ENCODE measurements at places on chromosomes 3 and 15.

- DNase-seq = no peak
Measured at GRCh38 chr15:97215629-97216028, 744.9 kb upstream of the ARRDC4 start.

DNA sequence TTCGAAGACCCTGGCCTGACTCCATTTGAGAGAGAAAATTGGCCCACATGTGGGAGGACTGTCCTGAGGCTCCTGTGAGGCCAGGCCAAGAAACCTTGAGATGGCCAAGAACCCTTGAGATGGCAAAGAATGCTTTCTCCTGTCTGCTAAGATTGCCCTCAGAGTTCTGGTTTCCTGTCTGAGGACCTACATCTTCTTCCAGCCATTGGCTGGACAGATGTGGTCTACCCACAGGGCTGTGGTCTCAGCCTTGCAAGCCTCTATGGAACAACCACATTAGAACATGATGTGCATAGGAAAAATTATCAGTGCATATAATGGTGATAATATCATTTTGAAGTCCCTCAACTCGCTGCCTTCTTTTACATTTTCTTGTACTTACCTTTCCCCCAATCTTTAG, 10.8 kb upstream of the RASA2 start:
- DNase-seq = no peak

DNA sequence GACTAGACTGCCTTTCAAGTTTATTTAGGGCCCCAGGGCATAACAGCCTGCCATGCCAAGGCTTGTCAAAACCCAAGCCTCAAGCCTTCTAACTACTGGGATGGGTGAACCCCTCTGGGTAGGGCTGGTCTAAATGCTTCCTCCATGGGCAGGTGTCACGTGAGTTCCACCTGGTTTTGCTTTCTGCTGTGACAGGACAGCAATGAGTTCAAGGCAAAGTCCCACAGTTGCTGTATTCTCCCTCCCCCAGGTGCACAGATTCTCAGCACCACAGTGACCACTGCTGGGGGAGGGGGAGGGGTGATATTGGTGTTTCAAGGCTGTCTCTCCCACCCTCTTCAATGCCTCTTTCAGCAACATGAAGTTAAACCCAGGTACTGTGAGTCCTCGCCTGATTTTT, 46.9 kb upstream of the UBE2Q2 start:
- no peak for DNase-seq

GRCh38 chr15:39530480-39531342, 50.2 kb upstream of the THBS1 start:
- DNase-seq = no peak

DNA sequence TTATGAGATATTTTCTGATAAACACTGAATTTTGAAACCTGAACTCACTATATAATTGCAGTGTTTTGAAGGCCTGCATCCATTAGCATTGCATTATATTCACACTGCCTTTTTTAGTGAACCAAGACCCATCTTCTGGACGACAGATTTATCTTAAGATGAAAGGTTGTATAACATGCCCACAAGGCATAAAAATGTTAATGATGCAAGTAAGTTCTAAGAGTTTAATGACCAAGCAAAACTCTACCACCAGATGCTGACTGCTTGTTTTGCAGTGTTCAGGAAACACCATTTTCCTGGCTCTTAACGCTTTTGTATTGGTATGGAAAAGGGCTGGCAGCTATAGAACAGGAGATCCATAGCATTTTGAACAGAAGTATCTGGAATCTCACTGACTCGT, 46.1 kb downstream of the USP50 start:
- no peak for DNase-seq

DNA sequence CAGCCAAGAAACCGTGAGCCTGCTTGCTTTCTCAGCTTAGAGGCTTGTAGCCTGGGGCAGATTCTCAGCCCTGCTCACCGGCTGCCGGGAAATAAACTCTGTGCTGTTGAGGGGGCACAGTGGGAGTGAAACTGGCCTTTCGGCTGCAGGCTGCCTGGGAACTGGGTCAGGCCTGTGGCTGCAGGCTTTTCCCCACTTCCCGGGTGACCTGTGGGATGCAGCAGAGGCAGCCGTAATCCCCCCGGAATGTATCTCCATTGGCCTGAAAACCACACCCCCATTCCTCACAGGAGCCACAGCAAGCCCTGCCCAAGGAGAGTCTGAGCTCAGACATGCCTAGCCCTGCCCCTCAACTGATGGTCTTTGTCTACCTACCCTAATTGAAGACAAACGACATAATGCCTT, 110.9 kb downstream of the STXBP5L start:
- no peak for DNase-seq

DNA sequence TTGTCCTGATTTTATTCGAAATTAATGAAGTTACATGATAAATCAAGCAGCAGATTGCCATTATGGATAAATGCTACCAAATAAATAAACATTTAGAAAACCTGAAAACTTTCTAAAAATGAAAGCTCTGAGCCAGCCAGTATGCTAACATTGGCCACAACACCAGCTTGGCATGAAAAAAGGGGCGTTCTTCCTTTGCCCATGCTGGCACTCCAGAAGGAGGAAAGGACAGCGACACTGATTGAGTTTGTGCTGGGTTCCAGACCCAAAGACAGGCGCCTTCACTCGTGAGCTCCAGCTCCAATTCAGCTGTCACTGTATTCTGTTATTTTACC, 5.1 kb downstream of the STIMATE start:
- DNase-seq = no peak

DNA sequence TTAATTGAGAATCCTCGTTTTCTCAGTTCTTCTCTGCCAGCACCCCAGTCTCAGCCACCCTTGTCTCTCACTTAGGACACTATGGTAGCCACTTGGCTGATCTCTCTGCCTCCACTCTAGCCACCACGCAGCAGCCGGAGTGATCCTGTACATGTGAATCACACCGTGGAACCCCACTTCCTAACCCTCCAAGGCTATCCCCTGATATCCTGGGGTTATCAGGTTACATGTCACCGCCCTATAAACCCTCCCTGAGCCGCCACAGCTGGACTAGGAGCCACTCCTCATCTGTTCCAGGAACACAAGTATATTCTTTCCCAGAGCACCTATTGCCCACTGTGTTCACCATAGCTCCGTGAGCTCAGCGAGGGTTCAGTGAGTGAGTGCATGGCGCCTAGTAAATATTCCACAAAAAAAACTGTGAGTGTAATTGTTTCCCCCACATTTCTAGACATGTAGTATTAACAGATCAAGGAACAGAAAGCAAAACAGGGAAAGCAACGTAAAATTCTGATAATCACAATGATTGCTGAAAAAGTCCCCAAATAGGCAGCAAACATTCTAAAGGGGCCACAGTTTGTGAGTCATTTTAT, 661 bp upstream of the PARP14 start:
- DNase-seq = no peak

- no peak for DNase-seq
Measured at GRCh38 chr3:14237457-14237856, 58.8 kb downstream of the LSM3 start.

DNA sequence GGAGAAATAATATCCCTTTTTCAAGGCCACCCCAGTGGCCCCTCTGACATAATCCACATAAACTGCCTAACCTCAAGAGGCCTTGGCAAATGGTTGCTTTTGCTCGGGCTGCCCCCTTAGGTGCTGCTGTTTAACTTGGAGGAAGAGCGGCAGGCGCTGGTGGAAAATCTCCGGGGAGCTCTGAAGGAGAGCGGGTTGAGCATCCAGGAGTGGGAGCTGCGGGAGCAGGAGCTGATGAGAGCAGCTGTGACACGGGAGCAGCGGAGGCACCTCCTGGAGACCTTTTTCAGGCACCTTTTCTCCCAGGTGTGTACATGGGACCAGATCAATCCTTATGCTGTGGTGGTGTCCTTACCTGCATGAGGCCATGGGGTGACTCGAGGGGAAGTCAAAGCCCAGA, 15.0 kb downstream of the DUOX1 start:
- DNase-seq = no peak

DNA sequence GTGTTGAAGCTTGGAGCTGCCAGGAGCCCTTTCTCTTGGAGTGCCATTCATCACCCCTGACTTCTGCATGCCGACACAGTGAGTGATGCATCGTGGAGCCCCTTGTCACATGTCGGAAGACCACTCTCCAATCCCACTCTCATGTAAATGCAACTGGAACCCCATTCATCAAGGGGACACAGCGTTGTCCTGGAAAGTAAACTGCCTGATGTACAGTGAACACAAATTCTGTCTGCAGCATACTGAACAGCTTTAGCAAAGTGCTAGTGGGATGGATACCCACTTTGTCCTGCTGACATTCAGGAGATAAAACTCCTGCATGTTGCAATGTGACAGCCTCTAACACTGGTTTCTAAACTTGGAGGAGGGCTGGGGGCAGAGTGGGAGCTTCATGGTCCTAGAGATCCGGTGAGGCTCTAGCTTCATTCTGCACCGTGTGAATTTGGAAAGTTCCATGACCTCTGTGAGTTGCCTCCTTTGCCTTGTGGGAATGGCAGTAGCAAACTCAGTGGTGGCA, 194.8 kb downstream of the CLSTN2 start:
- no peak for DNase-seq

DNA sequence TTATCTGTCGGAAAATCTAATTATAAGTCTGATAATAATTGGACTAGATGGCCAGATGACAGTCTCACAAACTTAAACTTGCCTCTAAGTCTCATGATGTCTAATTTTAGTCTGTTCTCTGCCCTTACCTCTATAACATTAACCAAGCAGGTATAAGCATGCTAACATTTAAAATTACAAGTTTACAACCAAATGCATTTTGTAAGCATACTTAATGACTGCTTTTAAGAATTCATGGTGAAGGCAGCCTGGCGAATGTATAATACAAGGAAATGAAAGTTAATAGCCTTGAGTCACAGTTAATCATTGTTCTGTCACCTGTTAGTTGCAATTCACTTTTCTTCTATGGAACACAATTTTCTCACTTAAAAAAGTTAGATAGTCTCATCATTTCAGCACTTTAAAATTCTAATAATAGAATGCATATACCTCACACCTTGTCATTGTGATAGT, 16.5 kb downstream of the BCHE start:
- DNase-seq = no peak

DNA sequence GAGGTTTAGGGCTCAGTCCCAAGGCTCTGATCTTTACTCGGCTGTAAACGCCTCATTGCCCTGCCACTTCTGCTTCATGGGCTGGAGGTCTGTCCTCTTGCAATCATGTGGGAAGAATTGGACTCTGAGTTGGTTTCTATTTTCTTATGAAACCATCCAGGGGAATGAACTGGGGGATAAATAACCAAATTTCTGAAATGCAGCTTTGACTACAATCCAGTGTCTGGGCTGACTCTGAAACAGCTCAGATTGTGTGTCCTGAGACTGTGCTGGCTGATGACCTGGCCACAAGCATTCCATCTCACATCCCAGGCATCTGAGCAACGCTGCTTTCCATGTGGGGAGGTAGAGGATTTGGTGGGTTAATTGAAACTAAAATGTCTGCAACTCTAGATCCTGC, 71.0 kb upstream of the GALNT15 start:
- no peak for DNase-seq

- DNase-seq = no peak
Measured at GRCh38 chr3:55904716-55905115, 417.6 kb upstream of the WNT5A start.

- no peak for DNase-seq
Measured at GRCh38 chr15:70152070-70152480, 54.4 kb upstream of the TLE3 start.

GRCh38 chr15:31523027-31523654, 196.5 kb downstream of the KLF13 start:
- no peak for DNase-seq

- no peak for DNase-seq
Measured at GRCh38 chr15:99728916-99729315, 4.3 kb downstream of the LYSMD4 start.

DNA sequence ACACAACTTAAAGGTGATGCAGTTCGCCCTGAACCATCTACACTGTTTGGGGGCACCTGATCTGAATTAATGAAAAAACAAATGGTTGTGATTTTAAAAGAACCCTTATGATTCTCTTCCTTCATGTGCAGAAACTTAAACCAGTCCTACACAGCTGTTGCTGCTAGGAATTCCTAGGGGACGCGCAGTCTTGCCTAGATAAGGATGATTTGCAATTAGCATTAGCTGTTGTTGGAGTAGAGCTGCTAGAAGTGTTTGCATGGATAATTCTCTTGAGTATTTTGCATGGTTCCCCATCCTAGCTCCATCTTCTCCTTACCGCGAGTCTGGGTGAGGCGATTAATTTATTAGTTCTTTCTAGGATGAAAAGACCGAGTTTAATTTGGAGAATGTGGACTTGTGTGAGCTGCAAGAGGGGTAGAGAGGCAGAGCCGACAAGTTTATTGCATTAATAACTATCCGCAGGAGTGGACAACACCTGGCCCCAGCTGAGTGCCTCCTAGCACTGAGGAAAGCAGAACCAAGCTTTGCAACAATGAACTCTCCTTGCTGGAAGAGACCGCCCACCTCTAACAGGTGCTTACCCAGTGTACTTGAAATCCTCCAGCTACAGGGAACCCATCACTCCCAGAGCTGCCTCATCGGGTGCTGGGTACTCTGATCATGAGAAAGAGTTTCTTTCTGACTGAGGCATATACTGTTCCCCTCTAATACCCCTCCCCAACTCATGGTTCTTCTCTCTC, 75.0 kb upstream of the WNT7A start:
- no peak for DNase-seq

- DNase-seq = no peak
Measured at GRCh38 chr3:159390656-159391212, 588.9 kb downstream of the MFSD1 start.

DNA sequence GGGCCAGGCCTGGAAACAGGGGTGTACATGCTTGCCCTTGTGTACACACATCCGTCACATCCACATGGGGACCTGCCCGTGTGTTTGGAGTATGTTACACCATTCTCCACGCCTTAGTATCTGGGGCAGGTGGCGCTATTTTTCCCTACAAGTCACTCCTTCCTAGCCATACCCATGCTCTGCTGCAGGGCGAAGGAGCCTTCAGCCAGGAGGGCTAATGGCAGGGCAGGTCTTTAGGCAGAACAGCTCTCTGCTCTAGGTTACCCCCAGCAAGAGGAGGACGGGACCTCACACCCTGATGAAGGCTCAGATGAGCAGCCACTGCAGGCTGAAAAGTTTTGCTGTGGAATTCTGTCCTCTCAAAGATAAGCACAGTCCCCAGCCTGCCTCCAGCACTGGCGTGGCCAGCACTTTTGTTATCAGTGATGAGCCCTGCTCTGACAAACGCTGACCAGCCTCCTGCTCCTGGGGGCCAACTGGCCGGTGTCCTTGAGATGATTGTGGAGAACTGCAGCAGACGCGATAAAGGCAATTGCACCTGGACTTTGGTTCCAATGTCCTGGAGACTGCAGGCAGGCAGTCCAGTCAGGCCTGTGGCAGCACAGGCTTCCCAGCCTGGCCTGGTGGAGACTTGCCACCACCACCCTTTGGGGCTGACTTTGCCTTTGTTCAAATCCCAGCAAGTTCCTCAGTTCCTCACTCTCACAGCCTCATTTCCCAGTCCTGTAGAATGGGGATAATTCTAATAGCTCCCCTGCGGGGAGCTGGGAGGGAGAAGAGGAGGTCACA, 19.8 kb upstream of the PIGZ start:
- no peak for DNase-seq

- no peak for DNase-seq
Measured at GRCh38 chr15:92843814-92844213, 56.3 kb upstream of the CHD2 start.

- no peak for DNase-seq
Measured at GRCh38 chr15:40986820-40987219, 33.5 kb downstream of the CHAC1 start.

- DNase-seq = no peak
Measured at GRCh38 chr3:155382396-155383042, 89.0 kb upstream of the STRIT1 start.
